ENCODE measurements at places on chromosomes 4 and X.

DNA sequence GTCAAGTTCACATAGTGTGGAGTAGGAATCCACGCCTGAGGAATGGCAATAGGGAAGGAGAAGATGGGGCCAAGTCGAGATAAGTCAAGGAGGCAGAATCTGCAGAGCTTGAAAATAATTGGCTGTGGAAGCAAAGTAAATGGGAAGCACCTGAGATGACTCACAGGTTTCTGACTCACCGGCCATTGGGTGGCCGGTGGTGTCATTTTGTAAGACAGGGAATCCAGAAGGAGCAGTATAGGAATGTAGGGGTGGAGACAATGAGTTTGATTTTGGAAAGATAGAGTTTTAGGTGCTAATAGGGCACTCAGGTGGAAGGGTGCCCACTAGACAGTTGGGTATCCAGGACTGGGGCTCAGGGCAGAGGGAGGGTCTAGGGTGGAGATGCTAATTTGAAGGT, 201.0 kb upstream of the MAMLD1 start:
- DNase-seq, result no peak

DNA sequence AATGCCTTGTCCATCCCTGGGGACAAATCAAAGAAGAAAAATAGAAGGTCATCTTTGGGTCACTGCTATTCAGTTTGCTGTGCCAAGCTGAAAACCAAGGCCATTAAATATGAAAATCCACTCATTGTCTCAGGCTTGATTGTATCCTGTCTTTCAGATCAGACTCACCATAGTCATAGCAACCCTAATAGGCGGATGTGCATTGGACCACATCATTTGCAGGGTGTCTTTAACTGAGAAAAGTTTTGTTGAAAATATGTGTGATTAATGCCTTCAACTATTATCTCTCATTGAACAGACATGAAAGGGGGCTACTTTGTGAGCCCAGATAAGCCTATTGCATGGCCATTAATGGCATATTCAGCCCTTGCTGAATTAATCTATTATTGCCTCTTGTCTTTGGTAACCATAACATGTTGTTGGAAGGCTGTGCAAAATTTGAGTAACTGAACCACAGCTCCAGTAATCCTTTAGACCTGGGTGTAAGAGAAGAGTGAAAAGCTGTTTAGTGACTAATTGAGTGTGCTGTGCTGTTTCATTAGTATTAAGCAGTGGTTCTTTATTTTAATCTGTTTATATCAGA, 453.6 kb upstream of the EPHA5 start:
- no peak for DNase-seq

DNA sequence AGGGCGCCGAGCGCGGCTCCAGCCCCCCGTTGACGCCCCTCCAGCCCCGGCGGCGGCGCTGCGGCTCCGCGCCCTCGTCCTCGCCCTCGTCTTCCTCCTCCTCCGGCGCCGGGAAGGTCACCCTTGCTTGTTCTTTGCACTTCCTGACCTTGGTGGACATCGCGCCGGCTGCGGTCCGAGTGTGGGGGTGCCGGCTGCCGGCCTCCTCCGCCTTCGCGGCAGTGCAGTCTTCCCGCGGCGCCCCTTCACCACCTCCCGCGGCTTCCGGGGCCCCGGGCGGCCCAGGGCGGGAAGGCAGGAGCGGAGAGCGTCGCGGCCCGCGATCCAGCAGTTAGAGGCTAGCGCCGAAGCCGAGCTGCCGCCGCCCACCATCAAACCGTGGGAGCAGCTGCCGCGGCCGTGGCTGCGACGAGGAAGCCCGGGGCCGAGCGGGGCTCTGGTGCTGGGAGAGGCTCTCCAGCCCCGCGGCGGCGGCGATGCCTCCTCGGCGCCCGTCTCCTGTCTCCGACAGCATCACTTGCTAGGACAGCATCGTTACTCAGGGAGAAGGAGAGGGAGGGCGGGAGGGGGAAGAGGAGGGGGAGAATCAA, at the start of gene TRPC3:
TRPC3 (minus strand) TSS at position 540 of the 590 bp plus-strand sequence; CDS start at position 160, 380 bp downstream.
- peak; percentile 46 for DNase-seq

DNA sequence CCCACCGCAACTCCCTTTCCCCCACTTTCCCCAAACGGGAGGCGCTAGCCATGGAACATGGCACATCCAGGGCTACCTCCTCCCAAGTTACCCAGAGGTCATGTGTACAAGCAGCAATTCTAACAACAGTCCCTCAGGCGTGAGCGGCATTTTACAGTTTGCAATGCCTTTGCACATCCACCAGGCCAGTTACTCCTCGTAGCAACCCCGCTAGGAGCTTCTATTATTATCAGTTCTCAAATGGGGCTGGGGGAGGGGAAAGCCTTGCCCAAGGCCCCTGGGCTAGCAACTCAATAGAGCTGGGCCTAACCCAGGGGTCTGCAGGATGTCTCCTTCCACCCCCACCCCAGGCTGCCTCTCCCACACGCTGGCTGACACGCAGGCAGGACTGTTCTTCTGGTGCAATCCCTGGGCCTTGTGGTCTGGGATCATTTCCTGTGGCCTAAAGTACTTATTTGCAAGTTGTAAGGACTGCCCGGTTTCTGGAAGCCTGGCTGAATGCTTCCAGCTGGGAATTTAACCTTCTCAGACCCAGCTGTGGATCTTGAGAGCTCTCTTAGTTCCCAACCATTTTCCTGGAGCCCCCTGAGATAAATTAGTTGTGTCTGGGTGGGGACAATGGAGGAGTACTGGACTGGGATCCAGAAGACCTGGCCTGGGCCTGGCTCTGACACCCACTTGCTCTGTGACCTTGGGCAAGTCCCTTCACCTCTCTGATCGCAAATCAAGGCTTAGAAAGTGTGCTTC, 27.7 kb downstream of the PJA1 start:
- no peak for DNase-seq

DNA sequence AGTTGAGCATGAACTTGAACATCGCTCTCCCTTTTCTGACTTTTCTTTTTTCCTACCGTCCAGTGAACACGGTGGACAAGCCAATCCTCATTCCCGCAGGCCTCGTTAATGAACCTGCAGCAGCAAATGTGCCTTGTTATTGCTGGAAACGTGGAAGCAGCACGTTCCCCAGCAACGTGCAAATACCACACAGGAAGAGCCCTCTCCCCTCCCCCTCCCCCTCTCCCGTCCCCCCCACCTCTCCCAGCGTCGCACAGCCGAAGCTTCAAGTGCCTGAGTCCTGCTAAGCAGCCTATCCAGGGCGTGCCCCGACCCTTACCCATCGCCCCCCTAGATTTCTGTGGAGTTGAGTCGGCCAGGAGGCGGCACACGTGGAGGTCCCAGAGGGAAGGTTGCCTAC, 219.9 kb downstream of the BCOR start:
- no peak for DNase-seq

DNA sequence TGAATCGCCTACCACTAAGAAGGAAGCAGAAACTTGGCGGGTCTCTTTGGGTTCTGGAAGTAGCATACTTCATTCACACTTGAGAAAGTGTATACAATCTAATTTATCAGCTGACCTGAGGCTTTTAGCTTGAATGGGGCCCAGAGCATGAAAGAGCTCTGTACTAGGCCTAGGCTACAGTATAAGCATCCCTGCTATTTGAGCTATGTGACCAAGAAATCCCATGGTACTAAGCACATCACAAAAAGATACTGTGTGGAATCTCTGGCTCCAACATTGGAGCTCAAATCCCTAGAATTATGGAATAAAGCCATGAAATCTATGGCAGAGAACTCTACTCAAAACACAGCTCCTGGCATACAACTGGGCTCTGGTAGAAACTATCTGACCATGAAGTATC, 43.9 kb upstream of the CCDC149 start:
- no peak for DNase-seq

DNA sequence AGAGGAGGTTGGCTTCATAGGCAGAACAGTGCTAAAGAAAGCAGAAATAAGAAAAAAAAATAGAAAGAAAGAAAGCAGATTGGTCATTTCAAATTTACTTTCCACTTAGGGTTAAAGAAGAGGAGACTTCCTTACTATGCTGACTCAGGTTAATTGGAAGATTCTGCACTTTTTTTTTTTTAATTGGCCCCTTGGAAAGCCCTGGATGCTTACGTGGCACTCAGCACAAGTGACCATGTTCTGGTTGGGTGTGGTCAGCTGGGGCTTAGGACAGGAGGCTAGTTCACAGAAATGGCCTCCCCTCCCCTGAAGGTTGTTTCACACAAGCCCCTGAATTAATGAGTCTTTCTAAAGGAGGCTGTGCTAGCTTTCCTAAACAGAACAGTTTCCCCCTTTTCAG, 14.5 kb downstream of the MAGEA9B start:
- DNase-seq, result no peak

- peak; percentile 79 for DNase-seq
Observed at GRCh38 chr4:81421346-81422218, 50.1 kb downstream of the RASGEF1B start.

GRCh38 chr4:183353557-183353956, 31.3 kb upstream of the CLDN24 start:
- no peak for DNase-seq

GRCh38 chr4:184684491-184685189, 35.1 kb downstream of the PRIMPOL start:
- DNase-seq, result no peak

DNA sequence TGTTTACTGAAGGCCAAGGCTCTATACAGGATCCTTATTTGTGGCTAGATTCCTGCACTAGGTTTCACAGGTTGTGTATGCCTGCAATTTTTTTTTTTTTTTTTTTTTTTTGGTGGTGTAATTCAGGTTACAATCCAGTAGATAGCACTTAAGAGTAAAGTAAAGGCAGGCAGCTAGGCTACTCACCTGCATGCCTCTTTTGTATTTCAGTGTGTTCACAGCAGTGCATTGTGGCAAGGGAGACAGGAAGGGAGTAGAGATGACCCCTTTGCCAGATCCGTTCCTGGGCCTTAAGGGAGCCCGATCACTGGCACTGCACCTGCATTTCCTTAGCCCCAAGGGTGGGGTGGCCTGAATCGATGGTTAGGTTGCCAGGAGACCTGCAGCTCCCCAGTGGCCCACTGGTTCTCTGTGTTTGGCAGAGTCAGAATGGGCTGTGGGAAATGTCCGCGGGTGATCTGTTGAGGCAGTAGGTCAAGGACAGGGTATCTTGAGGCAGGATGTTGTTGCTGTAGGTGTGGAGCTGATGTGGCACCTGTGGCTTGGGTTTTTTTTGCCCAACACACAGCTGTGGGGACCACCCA, 374.9 kb upstream of the AADAT start:
- no peak for DNase-seq

DNA sequence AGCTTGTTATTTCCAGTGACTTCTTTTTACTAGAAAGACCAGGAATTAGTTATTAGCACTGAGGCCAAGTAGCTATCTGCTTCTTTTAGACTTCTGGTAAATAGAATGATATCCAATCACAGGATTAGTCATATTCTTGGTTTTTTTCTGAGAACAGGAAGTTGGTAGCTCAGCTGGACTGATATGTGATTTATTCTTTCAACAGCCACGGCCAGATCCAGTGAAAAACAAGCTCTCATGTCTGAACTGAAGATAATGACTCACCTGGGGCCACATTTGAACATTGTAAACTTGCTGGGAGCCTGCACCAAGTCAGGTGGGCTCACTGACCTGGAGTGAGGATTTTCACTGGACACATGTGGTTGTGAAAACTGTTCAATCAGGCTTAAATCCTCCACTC, 48.6 kb downstream of the PDGFRA start:
- DNase-seq, result no peak

GRCh38 chr4:125368671-125369081, 53.9 kb downstream of the FAT4 start:
- no peak for DNase-seq

DNA sequence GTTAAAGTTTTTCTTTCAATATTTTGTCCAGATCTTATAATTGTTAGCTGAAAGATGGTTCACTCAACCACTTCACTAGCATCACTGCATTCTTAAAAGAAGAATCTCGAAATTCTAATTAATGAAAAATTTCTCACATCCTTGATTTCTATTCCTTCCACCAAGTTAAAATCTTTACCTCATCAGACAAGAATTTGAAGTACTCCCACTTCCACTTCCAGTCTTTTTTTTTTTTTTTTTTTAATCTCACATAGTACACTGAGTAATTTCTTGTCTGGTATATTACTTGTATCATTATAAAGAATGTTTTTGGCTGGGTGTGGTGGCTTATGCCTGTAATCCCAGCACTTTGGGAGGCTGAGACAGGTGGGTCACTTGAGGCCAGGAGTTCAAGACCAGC, 73.2 kb downstream of the FBXW7 start:
- DNase-seq, result no peak

DNA sequence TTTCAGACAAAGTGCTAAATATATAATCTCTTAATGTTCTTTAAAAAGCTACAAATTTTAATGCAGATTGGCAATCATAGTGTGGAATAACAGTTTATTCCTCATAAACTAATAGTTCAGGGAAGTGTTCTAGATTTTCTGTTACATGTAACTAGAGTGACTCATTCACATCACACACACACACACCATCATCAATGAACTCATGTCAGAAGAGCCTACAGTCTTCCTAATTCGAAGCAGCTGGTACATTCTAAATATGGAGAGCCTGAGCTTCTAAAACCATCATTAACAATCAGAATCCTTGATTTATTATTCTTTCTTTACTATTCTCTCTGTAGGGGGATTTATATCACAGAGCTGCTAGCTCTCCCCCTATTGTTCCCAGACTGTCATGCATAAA, 49.6 kb downstream of the DKK2 start:
- DNase-seq, result no peak

DNA sequence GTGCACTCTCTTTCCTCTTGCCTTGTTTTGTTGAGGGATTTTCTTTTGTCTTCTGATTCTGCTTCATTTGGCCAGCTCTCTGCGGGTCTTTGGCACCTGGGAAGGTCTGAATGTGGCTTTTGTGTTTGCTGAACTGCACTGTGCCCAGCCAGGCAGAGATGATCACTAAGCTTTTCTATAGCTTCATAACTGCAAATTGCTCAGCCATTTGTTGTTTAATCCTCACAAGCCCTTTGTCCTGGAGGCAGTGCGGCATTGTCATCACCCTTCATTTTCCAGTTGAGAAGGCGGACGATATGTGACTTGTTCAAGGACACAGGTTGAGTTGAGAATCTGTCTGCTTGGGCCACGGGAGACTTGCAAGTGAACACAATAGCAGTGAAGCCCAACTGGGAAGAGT, 46.0 kb upstream of the SFRP2 start:
- no peak for DNase-seq

- no peak for DNase-seq
Observed at GRCh38 chrX:109940411-109940810, 62.5 kb upstream of the TMEM164 start.

- no peak for DNase-seq
Observed at GRCh38 chr4:77703666-77704065, 98.0 kb downstream of the CXCL13 start.

GRCh38 chr4:108716340-108716739, 46.5 kb downstream of the ETNPPL start:
- no peak for DNase-seq

GRCh38 chrX:27008486-27008885, 454.7 kb downstream of the PPP4R3C start:
- DNase-seq, result no peak

GRCh38 chr4:91035276-91035675, 908.1 kb downstream of the CCSER1 start:
- no peak for DNase-seq

GRCh38 chr4:70443329-70443728, 28.7 kb upstream of the MUC7 start:
- DNase-seq, result no peak

DNA sequence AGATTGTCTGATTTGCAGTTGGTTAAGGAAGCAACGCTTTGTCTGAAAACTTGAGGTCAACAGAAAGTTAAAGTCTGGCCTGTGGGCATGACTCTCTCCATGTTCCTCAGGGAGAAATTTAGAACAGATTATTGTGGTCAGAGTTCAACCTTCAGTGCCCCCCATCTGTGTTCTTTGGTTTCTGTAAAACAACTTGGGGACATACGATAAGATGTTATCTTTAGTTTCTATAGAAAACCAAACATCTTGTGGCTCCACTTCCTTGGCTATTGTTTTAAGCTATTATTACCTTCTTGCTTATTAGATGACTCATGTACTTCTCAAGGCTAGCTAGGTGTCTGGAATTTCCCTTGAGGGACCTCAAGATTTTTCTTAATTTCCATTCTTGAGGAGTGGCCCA, 507.7 kb downstream of the PDHA2 start:
- DNase-seq, result no peak
